ENCODE measurements at places on chromosomes 11 and 22.

DNA sequence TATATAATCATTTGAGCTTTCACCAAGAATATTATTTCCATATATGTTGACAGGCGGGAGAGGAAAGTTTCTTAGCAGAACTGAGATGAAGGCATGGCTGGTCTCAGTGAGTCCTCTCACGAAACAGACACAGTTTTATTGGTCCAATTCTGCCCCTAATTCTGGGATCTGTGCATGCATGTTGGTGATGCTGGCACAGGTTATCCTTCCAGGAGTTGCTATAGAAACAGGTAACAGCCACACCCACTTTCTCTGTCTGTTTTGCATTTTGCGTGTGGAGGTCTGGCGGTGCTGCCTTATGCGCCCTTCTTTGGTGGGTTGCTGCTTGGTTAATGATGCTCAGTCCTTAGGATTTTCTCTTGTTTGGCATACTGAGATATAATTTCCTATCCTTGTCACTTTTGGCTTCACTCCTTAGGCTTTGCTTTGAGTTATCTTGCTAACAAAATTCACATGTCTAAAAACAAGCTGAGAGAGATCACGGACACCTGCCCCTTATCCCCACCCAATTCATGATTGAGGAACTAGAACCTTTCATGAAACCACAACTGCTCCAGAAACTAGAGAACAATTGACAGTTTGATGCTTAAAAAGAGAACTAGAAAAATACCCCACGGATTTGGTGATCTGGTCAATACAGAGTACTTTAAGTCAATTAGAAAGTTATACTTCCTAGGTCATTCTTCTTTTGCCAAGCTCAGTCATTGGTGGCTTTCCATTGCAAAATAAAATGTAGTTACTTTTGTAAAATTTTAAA is 189.3 kb downstream of the FAT3 start:
- no peak for DNase-seq

- peak; percentile 15 for DNase-seq
Observed at GRCh38 chr22:40654522-40655167, 18.1 kb upstream of the MRTFA start.

DNA sequence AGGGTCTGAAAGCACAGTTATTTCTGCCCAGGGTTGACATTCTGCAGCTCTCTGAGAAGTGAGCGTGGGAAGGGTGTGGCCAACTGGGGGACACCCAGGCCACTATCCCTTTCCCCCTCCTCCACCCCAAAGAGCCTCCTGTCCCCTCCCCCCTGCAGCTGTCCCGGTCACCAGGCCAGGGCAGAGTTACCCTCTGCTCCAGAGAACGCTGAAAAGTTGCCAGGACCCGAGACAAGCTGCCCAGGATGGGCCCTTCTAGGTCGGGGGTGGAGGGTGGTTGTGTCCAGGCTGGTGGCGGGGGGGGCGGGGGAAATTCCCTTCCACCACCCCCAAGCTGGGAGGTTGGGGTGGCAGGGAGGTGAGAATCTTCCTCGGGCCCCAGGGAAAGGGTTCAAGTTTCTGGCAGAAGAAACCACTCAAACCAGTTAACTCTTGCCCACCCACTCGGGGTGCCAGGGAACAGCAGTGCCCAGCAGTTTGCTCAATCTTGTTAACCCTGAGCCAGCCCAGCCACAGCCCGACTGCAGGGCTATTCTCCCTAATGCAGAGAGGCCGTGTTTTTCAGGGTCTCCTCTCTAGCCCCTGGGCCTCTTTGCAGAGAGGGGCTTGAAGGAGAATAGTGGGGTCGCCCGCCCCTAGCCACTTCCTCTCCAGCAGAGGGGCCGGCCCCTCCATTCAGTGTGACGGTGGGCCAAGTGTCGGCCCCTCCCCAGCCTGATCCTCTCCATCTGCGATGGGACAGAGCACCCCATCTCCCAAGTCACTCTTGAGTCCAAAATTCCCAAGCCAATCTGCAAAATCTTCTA is 697 bp downstream of the LGALS1 start:
- peak; percentile 17 for DNase-seq

DNA sequence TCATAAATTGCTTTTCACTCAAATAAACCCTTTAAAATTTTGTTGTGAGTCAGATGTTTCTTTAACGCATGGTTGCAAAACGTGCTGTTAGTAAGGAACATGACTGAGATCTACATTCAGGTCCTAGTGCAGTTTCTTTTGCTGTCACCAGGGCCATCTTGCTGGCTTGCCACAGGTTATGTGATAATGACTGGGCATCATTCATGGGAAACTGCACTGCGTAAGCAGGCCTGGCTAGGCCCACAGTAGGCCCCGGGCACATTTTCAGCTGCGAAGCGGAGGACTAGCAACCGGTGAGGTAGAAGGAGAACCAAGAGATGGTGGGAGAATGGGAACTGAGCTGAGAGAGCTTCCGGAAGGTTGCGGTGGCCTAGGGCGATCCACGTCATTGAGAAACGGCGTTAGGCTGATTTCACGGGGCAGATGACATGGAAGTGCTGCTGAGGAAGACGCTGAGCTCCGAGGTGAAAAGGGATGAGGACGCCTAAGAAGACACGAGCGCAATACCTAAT is 3.2 kb upstream of the KLHDC7B start:
- DNase-seq: peak; percentile 97

GRCh38 chr11:66363805-66364535 is 7.6 kb downstream of the SLC29A2 start:
- DNase-seq: peak; percentile 63

DNA sequence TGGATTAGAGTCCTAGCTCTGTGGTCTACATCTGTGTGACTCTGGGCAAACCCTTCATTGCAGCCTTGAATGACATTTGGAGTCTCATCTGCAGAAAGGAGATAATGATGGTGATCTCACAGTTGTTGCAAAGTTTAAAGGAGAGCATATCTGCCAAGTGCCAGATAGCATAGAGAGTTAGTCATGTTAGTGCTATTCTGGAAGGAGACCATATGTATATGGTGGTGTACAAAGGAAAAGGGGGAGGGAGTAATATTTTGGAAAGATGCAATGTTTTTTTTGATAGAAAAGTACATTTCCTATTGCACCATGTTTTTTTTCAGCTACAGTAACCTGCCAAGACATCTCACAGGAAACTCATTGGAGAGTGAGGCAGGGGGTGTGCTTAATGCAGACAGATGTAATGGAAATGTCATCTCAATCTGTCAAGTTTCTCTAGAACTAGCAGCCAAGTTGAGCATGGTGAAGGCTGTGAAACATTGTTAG is 92.1 kb upstream of the NARS2 start:
- no peak for DNase-seq

DNA sequence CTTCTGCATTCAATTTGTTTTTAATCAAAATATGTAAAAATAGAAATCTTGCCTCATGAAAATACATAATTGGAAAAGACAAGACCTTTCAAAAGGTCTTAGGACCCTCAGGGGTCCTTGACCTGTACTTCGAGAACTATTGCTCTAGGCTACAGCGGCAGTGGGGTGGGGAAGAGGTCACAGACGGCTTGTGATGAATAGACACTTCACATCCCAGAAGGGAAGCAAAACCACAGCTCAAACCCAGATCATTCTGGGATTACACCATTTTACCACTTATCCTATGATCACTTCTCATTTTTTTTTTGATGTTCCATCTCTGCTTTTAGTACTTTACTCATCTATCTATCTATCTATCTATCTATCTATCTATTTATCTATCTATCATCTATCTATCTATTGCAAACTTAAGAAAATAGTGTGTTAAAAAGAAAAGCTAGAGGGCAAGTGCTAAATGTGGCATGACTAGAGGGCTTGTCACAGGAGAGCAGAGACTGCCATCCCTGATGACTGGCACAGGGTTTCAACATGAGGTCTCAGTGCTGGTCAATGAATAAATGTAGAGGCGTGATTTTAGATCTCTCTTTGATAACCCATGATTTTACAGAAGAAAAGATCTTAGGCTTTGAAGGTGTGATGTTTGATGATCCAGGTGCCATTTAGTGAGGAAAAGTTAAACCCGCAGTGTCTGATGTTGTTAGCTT is 37.1 kb downstream of the RNF141 start:
- DNase-seq: peak; percentile 85

DNA sequence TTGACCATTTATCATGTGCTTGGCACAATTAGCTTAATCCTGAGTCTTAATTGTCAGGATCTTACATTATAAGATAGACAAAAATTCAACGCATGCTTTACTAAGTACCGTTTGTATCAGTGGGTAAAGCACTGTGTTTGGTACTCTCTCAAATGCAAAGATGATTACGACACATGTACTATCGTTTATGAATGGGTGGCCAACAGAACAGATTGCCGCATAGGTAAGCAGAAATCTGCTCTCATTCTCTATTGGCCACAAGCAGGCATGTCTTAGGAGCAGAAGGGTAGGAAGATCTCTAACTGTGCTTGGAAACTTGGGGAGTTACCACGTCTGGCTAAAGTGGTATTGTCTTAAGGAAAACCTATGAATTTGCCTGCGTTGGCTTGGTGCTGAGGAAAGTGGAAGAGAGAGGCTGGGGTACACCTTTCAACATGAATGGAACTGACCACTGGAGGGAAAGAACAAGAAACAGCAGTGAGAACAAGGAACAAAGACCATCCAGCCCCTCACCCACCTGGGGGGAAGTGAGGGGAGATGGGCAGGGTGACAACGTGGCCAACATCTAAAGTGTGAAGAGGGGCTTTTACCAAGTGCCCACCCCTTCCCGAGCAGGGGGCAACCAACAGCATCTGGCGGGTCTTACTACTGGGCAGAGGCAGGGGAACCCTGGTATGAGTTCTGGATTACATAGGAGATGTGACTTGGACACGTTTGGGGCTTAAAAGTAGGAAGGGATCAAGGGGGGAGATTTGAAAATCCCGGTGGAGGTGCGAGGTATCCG is 1.0 kb upstream of the TUBA8 start:
- no peak for DNase-seq

- DNase-seq: peak; percentile 11
Observed at GRCh38 chr11:65639623-65640482, 2.0 kb downstream of the SIPA1 start.

- DNase-seq: no peak
Observed at GRCh38 chr22:45006964-45007390, 2.8 kb downstream of the PHF21B start.

DNA sequence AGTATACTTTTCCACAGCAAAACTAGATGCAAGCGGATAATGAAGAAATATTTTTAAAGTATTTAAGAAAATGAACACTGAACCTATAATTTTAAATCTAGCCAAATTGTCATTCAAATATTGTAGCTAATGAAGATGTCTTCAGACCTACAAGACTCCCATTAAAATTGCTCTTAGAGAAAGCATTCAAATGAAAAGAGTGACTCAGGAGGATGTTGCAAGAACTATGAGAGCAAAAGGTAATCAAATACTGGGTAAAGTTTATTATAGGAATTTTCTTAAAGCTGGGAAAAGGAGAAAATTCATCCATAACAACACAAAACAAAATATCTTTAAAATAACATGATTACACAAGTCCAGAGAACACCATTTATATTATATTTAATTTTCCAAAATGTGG is 5.4 kb upstream of the POU2AF1 start:
- DNase-seq: no peak

- DNase-seq: no peak
Observed at GRCh38 chr22:20235389-20235991, 32.6 kb downstream of the RTN4R start.

GRCh38 chr11:106988151-106989077 is 29.9 kb downstream of the GUCY1A2 start:
- no peak for DNase-seq
